Urinary bladder (tissue), 4 donors: ENCODE measurements at places on chromosomes 4 and X. TPM values are rescaled to one million over a fixed set of nuclear protein-coding genes. Genes with fewer than 3 reads are reported as not detected.

- no peak for DNase-seq
Measured at GRCh38 chr4:37471971-37472370, 214.2 kb downstream of the RELL1 start.

Gene BST1
- 23.7 TPM for total RNA-seq

DNA sequence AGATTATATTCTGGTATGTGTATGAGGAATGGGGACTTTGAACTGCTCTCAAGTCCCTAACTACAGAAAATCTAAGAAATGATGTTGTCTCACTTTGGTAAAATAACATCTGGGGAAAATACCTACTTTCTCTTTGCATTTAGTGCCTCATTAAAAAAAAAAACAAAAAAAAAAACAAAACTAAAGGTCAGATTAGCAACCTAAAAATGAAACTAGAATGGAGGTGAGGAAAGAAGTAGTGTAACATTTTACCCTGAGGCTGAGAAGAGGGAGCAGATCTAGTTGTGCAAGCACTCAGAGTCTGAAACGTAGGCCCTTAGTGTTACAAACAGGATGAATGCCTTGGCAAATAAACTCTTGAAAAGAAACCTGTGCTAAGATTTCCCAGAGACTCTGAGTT lies 56.0 kb downstream of the VGLL1 start:
- no peak for DNase-seq

Gene VCX3B
- total RNA-seq, result not detected

Gene DIPK2B
- total RNA-seq, result 18.3 TPM

Gene ZIC3
- total RNA-seq, result not detected

DNA sequence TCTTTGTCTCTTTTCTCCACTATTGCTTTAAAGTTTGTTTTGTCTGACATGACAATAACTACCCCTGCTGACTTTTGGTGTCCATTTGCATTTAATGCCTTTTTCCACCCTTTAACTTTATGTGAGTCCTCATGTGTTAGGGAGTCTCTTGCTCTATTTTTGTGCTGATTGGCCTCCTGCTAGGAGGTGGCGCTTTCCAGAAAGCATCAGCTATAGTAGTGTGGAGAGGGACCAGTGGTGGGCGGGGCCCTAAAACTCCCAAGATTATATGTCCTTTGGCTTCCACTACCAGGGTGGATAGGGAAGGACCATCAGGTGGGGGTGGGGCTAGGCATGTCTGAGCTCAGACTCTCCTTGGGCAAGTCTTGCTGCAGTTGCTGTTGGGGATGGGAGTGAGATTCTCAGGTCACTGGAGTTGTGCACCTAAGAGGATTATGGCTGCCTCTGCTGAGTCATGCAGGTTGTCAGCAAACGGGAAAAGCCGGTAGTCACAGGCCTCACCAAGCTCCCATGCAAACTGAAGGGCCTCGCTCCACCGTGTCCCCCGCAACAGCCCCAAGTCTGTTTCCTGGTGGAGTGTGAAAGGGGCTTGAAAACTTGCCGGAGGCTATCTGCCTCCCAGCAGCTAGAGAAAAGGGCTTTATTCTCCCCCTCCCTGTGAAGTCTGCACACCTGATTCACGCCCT lies 156.3 kb downstream of the CPEB2 start:
- DNase-seq, result no peak

Gene GPAT3
- 13.8 TPM for total RNA-seq

Gene COL4A6
- total RNA-seq, result 39.0 TPM

- no peak for DNase-seq
Measured at GRCh38 chrX:10117301-10117700, 39.5 kb upstream of the CLCN4 start.

Gene MAGEA10
- not detected for total RNA-seq
